Midbrain (tissue), 1 donor: ENCODE measurements at places on chromosomes 1 and 21.

- DNase-seq = no peak
Observed at GRCh38 chr21:28633839-28634555, 358.7 kb downstream of the LTN1 start.

DNA sequence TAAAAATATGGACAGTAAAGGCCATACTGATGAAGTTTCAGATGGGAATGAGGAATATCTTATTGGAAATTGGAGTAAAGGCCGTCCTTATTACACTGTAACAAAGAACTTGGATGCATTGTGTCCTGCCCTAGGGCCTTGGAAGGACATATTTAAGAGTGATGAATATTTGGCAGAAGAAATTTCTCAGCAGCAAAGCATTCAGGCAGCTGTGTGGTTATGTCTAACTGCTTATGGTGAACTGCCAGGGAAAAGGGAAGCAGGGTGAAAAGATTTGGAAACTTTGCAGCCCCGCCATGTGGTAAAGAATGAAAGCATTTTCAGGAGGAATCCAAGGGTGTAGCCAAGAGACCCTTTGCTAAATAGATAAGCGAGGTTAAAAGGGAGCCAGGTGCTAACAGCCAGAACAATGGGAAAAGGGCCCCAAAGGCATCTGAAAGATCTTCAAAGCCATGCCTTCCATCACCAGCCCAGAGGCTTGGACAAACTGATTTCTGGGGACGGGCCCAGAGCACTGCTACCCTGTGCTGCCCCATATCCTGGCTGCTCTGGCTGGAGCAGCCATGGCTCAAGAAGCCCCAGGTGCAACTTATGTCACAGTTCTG is 200.0 kb downstream of the PTPRU start:
- DNase-seq = no peak

DNA sequence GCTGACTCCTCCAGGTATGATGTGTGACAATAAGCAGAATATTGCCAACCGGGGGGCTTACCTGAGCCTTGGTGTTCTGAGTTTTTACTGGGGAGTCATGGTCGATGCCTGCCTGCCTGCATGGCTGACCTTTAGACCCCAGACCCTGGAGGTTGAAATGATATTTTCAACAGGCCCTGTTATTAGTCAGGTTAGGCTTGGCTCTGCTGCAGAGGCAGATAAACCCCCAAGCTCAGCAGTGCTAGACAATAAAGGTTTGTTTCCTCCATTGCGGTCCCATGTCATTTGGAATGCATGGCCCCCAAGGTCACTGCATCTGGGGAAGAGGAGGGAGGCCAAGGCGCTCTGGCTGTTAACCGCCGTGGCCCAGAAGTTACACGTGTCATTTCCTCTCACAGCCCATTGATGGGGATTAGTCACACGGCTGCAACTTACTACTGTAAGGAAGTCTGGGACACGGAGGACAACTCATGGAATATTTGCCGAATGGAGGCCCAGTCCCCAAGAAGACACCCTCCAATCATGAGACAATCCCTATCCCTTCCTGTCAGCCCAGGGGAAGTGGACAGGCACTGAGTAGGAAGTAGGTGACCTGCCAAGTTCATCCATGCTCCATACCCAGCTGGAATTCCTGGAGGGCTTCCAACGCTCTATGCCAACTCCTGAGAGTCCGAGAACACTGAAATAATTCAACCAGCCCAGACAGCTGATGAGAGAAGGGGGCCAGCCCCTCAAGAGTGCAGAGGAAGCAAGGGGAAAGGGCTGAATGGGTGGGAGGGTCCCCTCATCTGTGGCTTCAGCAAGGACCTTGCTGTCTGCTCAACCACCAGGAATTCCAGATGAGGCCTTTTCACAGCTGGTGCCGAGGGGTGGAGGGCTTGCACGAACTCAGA is 97.3 kb downstream of the TAS1R2 start:
- no peak for DNase-seq

GRCh38 chr1:88658419-88658818 is 25.7 kb upstream of the PKN2 start:
- DNase-seq = no peak

DNA sequence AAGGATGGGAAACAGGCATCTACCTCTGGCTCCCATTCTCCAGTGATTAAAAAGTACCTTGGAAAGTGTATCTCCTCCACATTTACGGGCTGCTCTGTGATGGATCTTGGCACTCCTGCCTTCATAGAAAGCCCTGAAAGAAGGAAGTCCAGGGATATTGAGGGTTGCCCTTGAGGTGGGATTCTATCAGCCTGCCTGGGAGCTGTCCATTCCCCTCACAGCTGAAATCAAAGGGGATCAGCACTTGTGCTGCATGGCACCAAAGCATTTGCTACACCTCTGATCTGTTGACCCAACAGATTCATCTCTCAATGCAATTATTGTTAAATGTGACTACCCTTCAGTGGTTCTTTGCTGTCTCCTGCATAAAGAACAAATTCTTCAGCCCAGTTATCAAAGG is 442.0 kb upstream of the RUNX1 start:
- no peak for DNase-seq

- no peak for DNase-seq
Observed at GRCh38 chr1:3658231-3658615, 5.9 kb downstream of the TP73 start.

- DNase-seq = peak; percentile 25
Observed at GRCh38 chr1:174074757-174075156, 52.6 kb upstream of the RC3H1 start.

GRCh38 chr1:174789399-174789798 is 210.3 kb upstream of the CACYBP start:
- DNase-seq = no peak

DNA sequence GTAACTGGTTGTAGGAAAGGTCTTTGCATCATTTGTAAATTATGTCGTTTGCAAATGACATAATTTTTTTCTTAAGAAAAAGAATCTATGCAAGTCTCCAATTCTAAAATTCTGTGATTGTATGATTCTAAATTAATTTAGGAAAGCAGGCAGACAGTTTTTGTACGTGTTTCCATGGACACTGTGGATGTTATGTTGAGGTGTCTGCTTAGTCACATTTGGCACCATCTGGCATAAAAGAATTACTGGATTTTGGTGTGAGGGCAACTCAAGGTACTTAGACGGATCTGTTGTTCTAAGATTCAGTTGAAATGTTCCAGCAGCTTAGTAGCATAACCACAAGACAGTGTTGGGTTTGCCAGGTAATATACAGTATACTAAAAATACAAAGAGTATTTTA is 42.5 kb downstream of the C1orf21 start:
- no peak for DNase-seq

DNA sequence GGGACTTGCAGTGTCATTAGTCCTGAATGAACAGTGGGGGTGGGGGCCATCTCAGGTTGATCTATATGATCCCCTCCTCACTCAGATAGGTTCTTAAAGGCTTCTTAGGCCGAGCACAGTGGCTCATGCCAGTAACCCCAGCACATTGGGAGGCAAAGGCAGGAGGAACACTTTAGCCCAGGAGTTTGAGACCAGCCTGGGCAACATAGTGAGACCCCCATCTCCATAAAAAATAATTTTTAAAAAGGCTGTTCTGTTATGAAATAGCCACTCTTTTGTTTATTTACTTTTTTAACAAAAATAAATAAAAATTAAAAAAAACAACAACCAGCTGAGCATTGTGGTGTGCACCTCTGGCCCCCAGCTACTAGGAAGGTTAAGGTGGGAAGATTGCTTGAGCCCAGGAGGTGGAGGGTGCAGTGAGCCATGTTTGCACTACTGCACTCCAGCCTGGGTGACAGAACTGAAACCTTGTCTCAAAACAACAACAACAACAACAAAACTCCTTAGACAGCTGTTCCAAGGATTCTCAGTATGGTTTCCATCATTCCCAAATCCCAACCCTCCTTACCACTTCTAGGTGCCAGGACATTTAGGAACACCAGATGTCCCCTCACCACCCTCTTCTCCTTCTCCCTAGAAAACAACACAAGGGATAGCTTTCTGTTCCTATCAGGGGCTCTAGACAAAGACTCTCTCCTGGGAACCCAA is 2.0 kb upstream of the TRAPPC3 start:
- DNase-seq = no peak

DNA sequence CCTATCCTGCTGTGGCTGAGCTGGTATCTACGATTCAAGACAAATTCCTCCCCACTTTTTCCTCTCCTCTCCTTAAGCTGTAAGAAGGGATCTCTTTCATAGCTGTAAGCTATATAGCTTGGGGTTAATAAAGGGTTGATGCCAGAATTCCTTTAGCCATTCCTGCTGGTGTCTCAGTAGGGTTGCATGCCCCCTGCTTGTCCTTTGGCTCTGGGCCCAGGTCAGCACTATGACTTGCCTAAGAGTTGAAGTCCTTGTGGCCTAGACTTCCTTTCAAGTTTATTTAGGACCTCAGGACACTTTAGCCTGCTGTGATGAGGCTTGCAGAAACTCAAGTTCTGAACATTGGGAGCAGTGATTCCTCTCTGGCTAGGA is 270.0 kb downstream of the AMY1C start:
- no peak for DNase-seq

- no peak for DNase-seq
Observed at GRCh38 chr21:39182484-39183271, 573 bp downstream of the PSMG1 start.

GRCh38 chr1:59819566-59820438 is 5.1 kb downstream of the HOOK1 start:
- no peak for DNase-seq

GRCh38 chr1:207218512-207219362 is 102.7 kb upstream of the CD55 start:
- no peak for DNase-seq

- no peak for DNase-seq
Observed at GRCh38 chr1:169468982-169469381, 16.8 kb downstream of the SLC19A2 start.

DNA sequence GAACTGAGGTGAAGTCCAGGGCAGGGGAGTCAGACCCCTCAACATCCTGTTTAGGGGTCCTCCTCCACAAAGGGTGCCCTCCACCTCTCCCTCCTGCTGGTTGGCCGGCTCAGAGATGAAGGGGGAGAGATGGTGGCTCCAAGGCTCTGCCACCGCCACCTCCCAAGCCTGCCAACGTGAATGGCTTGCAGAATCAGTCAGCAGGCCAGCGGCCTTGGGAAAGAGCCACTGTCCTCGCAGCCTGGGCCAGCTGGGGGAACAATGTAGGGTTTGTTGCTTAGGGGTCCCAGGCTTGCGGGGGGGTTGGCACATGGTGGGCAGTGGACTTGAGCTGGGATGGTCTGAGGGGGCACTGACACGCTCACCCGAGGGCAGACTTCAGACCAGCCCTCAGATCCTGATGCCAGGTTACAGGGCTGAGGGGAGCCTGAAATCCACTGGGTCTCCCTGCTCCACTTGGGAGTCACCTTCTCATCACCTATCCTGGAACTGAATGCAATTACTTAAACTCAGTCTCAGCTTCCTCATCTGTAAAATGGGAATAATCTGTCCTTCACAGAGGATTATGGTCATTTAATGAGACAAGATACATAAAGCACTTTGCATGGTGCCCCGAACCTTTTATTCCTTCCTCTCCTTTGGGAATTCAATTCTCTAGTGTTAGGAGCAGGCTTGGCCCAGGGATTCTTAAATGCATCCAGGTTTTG is 8.3 kb downstream of the GPR37L1 start:
- peak; percentile 91 for DNase-seq

DNA sequence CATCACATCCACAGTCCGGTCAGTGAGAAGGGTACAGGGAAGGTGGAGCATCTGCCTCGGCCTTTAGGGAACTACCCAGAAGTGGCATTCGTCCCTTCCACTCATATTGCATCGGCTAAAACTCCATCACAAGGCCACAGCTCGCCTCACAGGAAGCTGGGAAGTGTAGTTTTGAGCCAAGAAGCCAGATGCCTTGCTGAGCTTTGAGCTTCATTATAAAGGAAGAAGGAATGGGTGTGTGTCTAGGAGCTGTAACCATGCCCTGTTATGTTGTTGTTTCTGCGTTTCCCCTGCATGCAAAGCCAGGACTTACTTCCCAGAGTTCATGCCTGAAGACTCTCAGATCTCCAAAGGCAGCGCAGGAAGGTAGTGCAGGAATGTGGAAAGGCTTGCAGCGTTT is 61.1 kb downstream of the OPTC start:
- no peak for DNase-seq

GRCh38 chr1:67588178-67588855 is 96.7 kb upstream of the GADD45A start:
- DNase-seq = no peak

GRCh38 chr1:96641282-96641681 is 80.3 kb upstream of the PTBP2 start:
- no peak for DNase-seq

DNA sequence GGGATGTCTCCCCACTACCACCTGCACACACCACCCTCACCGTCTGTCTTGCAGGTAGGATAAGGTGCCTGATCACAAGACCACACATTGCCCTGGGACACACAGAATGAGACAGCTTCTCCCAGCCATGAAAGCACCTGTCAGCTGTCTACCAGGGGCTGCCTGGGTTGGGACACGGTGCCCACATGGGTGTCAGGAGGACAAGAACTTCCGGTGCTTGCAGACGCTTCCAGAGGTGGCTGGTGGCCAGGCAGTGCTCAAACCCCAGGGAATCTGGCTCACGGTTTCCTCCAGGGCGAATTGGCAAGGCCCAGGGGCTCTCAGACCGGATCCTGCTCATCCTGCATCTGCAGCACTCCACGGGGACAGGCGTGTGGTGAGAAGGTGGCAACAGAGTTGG is 182.6 kb upstream of the ARHGEF16 start:
- DNase-seq = no peak

DNA sequence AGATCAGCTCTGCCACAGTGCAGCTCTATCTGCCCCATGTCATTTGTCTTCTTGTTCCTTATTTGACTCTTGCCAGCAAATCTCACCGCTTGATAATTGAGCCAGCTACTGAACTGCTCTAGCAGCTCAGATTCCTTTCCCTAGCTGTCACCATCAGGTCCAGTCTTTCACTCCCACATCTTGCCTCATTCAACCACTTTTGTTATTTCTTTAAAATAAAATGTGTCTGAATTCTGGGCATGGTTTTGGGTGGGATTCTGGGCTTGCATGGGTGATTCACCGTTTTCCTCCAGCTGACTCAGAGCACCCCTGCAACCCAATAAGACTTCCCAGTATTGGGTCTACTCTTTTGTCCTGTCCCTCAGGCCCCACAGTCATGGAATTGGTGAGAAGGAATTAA is 215.7 kb downstream of the DSCAM start:
- no peak for DNase-seq

- DNase-seq = no peak
Observed at GRCh38 chr1:208837242-208837641, 593.1 kb upstream of the PLXNA2 start.

DNA sequence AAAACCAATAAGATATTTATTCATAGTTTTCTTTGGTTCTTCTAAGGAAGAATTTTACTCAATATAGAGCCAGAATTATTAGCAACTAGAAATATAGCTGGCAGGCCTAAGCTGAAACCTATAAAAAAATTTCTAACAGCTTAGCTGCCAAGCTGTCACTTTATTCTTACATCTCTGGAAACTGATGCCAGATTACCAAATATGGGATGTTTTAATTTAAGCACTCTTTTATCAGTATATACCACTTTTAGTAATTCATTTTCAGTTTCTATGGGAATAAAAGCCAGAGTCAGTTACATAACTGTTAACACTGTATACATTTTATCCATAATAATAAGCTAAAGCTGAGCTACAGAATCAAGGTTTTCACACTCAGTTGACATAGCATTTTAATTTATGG is 68.7 kb upstream of the MPC2 start:
- DNase-seq = no peak
